ENCODE measurements at places on chromosomes 13 and 19.

- no peak for DNase-seq
Measured at GRCh38 chr19:37007587-37008220, 70.5 kb upstream of the ZNF420 start.

- peak; percentile 62 for DNase-seq
Measured at GRCh38 chr19:37227996-37228395, 10.0 kb downstream of the ZNF383 start.

DNA sequence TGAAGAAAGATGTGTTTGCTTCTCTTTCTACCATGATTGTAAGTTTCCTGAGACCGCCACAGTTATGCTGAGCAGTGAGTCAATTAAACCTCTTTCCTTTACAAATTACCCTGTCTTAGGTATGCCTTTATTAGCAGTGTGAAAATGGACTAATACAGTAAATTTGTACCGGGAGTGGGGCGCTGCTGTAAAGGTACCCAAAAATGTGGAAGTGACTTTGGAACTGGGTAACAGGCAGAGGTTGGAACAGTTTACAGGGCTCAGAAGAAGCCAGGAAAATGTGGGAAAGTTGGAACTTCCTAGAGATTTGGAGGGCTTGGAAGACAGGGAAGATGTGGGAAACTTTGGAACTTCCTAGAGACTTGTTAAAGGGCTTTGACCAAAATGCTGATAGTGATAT is 9.2 kb upstream of the PDS5B start:
- no peak for DNase-seq

DNA sequence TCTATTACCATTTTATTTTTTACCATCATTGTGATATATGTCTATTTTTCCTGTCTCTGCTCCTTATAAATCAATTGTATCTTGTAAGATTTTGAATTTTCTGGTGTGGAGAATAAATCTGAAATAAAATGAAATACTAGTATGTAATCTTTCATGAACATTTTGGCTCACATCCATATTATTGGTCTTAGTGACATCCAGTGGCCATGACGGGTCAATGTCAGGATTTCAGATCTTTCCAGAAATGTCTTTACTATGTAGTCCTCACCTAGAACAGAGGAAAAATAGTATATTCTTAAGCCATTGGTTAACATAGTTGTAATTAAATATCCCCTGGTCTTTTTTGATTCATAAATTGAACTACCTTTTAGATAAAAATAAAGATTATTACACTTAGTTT is 109.8 kb upstream of the GPC6 start:
- peak; percentile 44 for DNase-seq

- peak; percentile 80 for DNase-seq
Measured at GRCh38 chr13:26985285-26985878, 186.2 kb downstream of the USP12 start.

- DNase-seq, result no peak
Measured at GRCh38 chr19:48443731-48444128, 2.1 kb upstream of the GRWD1 start.

DNA sequence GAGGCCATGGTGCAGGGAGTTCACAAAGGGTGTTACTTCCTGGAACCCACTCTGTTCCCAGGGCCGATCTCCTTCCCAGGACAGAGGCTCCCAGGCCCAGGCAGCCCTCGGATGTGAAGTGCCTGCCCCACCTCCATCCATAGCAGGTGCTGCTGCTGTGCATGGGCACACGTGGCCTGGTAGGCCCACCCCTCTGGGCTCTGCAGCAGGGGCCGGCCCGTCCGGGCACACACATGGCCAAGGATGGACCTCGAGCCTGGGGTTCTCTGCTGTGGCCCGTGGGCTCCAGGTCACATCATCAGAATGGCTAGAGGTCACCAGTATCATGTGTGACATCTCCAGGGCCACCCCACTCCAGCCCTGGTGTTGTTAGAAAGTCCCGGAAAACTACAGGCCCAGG is 71.8 kb downstream of the GADD45B start:
- no peak for DNase-seq

DNA sequence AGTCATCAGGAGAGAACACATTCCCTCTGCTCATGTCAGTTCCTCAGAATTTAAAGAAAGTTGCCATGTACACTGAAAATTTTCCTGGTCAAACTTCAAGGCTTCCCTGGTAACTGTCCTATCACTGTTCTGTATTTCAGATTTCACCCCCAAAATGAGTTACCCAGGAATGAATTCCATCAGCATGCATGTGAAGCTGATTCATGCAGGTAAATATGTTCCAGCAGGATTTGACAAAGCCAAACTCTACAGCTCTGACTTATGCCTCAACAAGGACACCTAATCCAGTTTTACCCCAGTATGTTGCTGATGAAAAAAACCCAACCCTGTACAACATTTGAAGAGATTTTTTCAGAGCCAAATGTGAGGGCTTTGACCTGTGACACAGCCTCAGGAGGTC is 21.5 kb downstream of the LIG4 start:
- no peak for DNase-seq

- DNase-seq, result no peak
Measured at GRCh38 chr19:28427376-28428083, 785.4 kb downstream of the UQCRFS1 start.

GRCh38 chr13:23963947-23964346 is 66.6 kb upstream of the C1QTNF9B start:
- no peak for DNase-seq

DNA sequence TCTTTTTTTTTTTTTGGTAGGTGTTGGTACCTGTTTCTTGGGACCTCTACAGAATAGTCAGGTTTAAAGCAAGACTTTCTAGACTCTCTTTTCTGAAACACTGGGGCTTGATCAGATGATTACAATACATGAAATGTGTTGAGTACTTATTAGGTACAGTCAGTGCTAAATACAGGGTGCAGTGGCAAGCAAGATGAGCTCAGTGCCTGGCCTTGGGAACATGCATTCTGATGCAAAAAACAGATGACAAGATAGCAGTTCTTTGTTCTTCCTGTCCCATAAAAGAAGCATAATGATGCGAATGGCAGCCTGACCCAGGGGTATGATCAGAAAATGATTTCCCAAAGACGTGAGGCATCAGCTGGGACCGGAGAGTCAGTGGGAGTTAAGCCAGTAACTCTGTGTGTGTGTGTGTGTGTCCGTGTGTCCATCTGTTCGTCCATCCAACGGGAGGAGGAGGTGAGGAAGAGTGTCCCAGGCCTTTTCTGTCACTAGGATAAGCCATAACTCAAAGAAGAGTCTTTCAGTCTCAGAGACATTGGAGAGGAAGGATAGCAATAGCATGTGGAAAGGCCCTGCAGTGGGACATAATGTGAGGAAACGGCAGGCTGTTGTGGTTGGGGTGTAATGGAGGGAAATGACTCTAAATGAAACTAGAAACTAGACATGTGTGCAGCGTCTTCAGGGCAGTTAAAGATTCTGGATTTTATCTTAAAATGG is 32.2 kb downstream of the SLAIN1 start:
- peak; percentile 29 for DNase-seq

DNA sequence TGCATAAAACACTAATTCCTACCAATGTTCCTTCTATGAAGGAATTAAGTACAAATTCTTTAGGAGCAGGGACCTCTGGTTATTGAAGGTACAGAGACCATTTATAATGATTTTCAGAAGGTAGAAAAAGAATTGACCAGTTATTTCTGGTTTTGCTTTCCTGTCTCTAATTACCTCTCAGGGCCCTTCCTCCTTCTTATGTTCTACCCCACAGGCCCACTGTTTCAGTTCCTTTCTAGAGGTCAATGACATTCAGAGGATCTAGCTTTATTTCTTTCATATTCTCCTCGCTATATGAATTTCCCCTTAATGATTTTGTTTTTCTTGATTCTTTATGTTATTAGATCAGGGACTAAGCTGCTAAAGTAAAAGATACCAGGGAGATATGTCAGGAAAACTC is 345.0 kb upstream of the SPRY2 start:
- DNase-seq, result no peak

- no peak for DNase-seq
Measured at GRCh38 chr19:40936755-40937154, 54.3 kb upstream of the CYP2B6 start.

GRCh38 chr13:74136084-74136658 is 2.0 kb upstream of the KLF12 start:
- peak; percentile 15 for DNase-seq
